ENCODE measurements at places on chromosomes 6 and 20. TPM values are rescaled to one million over a fixed set of nuclear protein-coding genes. Genes with fewer than 3 reads are reported as not detected.

The CLPSL1 gene
- not detected for total RNA-seq

The BPIFB4 gene
- not detected for total RNA-seq

The MYH7B gene
- total RNA-seq, result 0.15 TPM

The SLC26A8 gene
- not detected for total RNA-seq

The IL22RA2 gene
- not detected for total RNA-seq
